ENCODE measurements at places on chromosomes 7 and 10. TPM values are rescaled to one million over a fixed set of nuclear protein-coding genes. Genes with fewer than 3 reads are reported as not detected.

Gene IQUB
- 0.65 TPM for total RNA-seq

Gene BUD31
- total RNA-seq: 72.7 TPM

Gene TRIM74
- total RNA-seq: not detected

Gene CPEB3
- 0.81 TPM for total RNA-seq

Gene SPDYE18
- not detected for total RNA-seq

Gene TAS2R41
- 0.49 TPM for total RNA-seq

Gene MASTL
- 10.4 TPM for total RNA-seq

Gene SFTPA1
- not detected for total RNA-seq

Gene SSC4D
- total RNA-seq: 0.32 TPM

Gene GDF2
- not detected for total RNA-seq

Gene KEL
- total RNA-seq: not detected

Gene CHRM2
- total RNA-seq: not detected

Gene ASZ1
- total RNA-seq: not detected

Gene PPP1R9A
- 1.6 TPM for total RNA-seq

Gene CYP3A4
- total RNA-seq: not detected

Gene LRIT2
- total RNA-seq: not detected

Gene HOXA4
- total RNA-seq: not detected

Gene CLDN3
- total RNA-seq: not detected

Gene FBXL13
- 0.73 TPM for total RNA-seq

Gene MOGAT3
- total RNA-seq: not detected

Gene SPDYE8
- total RNA-seq: not detected

Gene AGMO
- total RNA-seq: 0.65 TPM

Gene PLXDC2
- total RNA-seq: 3.0 TPM

Gene KMT2C
- 49.5 TPM for total RNA-seq

Gene GIMAP8
- total RNA-seq: not detected

Gene FXYD4
- not detected for total RNA-seq

Gene PRKRIP1
- 19.0 TPM for total RNA-seq

Data from hair follicle dermal papilla cell (primary cell).